ENCODE measurements at places on chromosomes 13 and 19. TPM values are rescaled to one million over a fixed set of nuclear protein-coding genes. Genes with fewer than 3 reads are reported as not detected.

PAN3 gene
- total RNA-seq = 51.9 TPM

ZNF738 gene
- 24.0 TPM for total RNA-seq

TNNI3 gene
- total RNA-seq = not detected

SLC10A2 gene
- total RNA-seq = not detected

CCDC169 gene
- 3.1 TPM for total RNA-seq

CCDC70 gene
- not detected for total RNA-seq

CFAP97D2 gene
- total RNA-seq = not detected

ZNF540 gene
- 0.69 TPM for total RNA-seq

ZNF726 gene
- 3.4 TPM for total RNA-seq

RASL11A gene
- 2.1 TPM for total RNA-seq

SPTBN4 gene
- 0.49 TPM for total RNA-seq

PNMA8C gene
- total RNA-seq = 0.41 TPM

VSTM2B gene
- total RNA-seq = 0.18 TPM

SNRPD2 gene
- 479 TPM for total RNA-seq

GSX1 gene
- not detected for total RNA-seq

CRYL1 gene
- 4.8 TPM for total RNA-seq

MISP3 gene
- total RNA-seq = not detected

KLK12 gene
- total RNA-seq = not detected

SLC7A10 gene
- 4.4 TPM for total RNA-seq

CRLF1 gene
- total RNA-seq = 0.74 TPM

PSG6 gene
- not detected for total RNA-seq

TNFRSF19 gene
- total RNA-seq = 8.8 TPM

URI1 gene
- 38.2 TPM for total RNA-seq

NLRP4 gene
- total RNA-seq = not detected

RAB3A gene
- 3.1 TPM for total RNA-seq

NKPD1 gene
- total RNA-seq = 0.67 TPM

ZNF345 gene
- total RNA-seq = 9.6 TPM

KLK5 gene
- not detected for total RNA-seq

NFIX gene
- total RNA-seq = 9.9 TPM

RXFP2 gene
- not detected for total RNA-seq

LMO7 gene
- 5.7 TPM for total RNA-seq

SLC1A6 gene
- total RNA-seq = 8.3 TPM

Measured in endothelial cell (in vitro differentiated cells).